ENCODE measurements at places on chromosomes 12 and 14.
A peak's percentile ranks its signal among the peaks of the same experiment; 100 is the strongest.

- DNase-seq: no peak
Measured at GRCh38 chr12:63325757-63326156, 174.8 kb upstream of the AVPR1A start.

DNA sequence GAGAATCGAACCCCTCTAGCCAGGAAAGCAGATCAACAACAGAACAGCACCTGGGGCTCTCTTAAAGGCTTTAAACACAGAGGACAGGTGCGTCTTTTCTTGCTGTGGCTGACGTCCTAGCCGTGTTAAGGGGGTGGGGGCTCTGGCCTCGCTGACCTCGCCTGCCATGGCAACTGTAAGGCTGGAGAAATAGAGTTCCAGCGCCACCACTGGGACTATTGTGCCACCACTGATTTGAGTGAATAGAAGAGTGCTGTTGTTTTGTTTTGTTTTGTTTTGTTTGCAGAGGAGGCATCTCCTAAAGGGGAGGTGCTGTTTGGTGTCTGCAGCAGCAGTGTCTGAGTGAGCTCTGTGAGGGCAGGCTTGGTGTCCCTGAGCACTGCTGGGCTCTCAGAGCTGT lies 34.2 kb upstream of the PRMT8 start:
- DNase-seq: no peak

DNA sequence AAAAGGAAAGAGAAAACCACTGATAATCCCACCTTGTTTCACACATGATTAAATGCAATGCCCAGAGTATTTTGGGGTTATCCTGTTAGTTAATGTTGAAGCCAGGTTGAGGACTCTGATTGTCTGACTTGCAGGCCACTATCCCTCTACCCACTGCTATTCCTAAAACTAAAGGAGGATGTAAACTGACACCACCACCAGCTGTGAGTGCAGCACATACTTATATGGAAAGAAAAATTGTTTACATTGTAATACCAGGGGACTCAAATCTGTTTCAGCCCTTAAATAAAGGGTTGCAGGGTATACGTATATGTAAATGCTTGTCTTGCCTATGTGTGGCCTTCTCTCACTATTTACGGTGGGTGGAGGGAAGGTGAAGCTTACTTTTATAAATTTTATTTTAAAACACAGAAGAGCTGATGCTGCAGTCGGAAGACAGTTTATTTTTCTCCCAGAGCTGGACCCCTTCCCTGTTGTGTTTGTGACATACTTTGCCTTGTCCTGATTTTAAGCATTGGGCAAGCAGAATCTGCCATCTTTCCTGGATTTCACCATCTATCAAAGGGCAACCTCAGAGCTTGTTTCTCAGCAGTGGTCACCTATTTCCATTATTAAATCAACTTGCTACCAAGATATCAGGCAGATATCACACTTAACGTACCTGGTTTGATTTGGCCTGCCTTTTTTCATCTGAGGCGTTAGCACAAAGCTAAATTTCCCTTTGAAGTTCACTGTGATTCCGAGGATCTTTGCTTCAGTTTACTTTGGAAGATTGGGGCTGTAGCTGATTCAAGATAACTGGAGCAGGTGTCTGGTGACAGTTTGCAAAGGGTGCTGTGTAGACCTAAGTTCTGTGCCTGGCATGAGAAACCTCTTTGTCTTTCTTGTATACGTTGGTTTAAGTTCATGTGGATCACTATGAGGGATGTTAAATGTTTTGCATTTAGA lies 25.2 kb downstream of the DAAM1 start:
- DNase-seq: no peak

- no peak for DNase-seq
Measured at GRCh38 chr14:60670989-60671388, 21.7 kb upstream of the SIX1 start.

GRCh38 chr14:104239861-104240301 lies 101.5 kb downstream of the KIF26A start:
- DNase-seq: peak; percentile 15

- no peak for DNase-seq
Measured at GRCh38 chr12:62748941-62749468, 185.9 kb downstream of the PPM1H start.

DNA sequence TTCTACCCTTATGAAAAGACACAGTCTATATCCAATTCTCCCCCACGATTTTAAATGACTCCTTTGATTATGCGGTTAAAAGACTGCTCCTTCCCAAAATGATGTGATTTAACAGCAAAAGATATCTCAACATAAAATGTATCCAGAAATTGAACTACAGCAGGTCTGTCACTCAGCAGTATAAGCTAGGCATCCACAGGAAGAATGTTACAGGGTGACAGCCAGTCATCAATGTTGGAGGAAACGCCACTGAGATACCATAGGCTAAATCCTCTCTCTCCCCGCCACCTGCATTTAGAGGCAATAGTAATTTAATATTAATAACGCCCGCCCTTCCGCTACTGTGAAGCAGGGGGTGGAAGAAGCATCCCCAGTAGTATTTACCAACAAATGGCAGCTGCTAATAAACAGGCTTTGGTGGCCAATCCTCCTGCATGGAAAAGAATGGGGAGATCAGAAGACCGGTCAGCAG lies 613 bp downstream of the RECQL start:
- DNase-seq: no peak

DNA sequence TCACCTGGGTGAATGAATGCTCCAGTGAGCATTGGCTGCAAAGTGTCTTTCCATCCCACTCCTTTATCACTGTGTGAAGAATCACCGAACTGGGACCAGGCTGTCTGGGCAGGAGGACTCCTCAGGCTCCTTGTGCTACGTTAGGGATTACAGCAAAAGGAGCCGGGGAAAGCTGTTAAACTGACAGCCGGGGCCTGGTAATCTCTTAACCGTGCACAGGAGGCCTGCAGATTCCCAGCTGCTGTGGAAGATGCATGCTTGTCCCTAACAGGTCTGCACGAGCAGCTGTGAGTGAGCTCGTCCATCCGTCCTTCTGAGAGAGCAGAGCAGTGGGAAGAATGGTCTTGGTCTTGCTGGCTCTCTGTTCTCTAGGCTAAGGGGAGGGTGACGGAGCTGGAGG lies 231.5 kb downstream of the AACS start:
- no peak for DNase-seq

- DNase-seq: no peak
Measured at GRCh38 chr12:69099201-69099837, 140.1 kb upstream of the CPSF6 start.

GRCh38 chr14:60736494-60736893 lies 1.9 kb downstream of the MNAT1 start:
- no peak for DNase-seq

GRCh38 chr12:112121780-112122565 lies 3.4 kb upstream of the TRAFD1 start:
- no peak for DNase-seq

DNA sequence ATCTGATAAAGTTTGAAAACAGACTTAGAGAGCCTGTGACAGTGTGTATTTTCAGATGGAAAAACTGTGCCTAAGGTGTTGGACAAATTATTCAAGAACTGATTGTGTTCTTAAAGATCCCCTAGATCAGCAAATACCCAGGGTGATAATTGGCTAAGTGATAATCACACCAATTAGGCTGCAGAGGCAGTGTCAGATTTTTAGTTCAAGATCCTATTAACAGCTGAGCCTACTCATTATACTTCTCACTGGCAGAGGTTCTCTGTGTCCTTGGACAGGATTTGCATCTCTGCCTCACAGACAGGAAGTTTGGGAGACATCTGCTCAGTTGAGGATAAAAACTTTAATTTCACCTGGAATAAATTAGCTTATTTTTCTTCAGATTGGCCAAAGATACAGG lies 4.3 kb upstream of the FGD4 start:
- DNase-seq: no peak

GRCh38 chr12:124308741-124309140 lies 13.8 kb downstream of the RFLNA start:
- no peak for DNase-seq

DNA sequence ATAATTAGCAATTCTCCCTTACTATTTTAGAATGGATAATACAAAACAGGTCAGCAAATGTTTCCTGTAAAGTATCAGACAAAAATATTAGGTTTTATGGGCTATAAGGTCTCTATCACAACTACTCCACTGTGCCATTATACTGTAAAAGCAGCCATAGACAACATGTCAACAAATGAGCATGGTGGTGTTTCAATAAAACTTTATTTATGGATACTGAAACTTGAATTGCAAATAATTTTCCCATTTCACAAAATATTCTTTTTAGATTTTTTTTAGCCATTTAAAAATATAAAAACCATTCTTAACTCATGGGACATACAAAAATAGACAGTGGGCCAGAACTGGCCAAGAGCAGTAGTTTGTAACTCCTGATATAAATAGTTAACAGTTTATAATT lies 15.4 kb downstream of the RECQL start:
- no peak for DNase-seq

DNA sequence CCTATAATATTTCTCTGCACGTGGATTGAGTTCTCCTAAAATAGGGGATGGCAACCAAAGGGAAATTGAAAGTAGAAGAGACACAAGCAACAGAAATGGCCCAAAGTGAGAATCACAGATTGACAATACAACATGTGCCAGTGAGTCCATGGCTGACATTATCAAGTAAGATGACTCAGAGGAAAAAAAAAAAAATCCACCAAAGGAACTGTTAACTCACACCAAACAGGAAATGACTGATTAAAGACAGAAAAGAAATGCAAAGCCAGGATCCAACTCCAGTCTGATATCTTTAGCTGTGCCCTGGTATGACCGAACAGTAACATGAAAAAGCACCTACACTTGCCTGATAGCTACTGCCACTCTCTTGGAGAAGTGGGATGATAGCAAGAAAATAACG lies 485.0 kb downstream of the PRKD1 start:
- no peak for DNase-seq

DNA sequence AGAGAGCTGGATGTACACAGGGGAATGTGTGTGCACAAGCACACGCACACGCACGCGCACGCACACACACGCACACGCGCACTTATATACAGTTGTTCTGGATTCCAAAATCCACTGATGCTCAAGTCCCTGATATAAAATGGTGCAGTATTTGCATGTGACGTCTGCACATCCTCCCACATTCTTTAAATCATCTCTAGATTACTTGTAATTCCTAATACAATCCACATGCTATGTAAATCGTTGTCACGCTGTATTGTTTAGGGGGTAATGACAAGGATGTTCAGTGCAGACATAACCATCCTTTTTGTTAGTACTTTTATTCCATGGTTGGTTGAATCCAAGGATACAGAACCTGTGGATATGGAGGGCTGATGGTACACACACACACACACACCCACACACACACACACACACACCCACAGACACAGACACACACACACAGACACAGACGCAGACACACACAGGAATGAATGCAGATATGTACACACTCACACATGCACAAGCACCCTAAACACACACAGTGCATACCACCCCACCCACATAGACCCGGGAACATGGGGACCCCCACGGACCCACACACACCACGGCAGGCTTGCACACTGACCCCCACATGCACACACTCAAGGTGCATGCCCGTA lies 188.5 kb upstream of the PRMT8 start:
- no peak for DNase-seq

DNA sequence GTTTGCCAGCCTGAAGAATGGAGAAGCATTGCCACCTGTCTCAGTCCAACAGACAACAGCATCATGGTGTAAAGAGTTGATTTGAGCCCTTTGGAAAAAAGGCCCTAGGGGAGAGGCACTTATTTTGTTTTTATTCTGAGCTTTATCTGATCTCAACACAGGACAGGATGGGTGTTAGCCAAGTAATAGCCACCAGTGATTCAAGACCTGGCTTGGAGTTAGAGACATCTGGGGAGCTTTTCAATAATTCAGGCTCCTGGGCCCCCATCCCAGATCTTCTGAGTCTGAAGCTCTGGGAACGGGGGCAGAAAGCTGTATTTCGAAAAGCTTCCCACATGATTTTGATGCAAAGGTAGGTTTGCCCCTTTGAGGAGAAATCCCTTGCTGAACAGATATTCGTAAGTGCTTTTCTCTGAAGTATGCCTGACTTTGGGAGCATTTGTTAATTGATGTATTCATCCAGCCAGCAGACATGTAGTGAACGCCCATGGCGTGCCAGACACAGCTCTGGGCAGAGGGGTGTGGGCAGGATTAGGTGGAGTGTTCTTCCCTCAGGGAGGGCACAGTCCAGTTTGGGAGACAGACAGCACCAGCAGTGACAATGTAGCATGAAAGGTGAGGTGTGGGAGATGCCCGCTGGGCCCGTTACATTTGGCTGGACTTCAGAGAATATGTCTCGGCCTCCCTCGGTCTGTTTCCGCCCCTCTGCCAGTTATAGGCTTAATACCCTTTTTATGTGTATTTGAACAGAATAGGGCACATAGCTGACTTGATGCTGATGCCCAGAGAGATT lies 72.5 kb downstream of the TSPAN9 start:
- no peak for DNase-seq

GRCh38 chr14:104265918-104266630 lies 127.7 kb downstream of the KIF26A start:
- no peak for DNase-seq

DNA sequence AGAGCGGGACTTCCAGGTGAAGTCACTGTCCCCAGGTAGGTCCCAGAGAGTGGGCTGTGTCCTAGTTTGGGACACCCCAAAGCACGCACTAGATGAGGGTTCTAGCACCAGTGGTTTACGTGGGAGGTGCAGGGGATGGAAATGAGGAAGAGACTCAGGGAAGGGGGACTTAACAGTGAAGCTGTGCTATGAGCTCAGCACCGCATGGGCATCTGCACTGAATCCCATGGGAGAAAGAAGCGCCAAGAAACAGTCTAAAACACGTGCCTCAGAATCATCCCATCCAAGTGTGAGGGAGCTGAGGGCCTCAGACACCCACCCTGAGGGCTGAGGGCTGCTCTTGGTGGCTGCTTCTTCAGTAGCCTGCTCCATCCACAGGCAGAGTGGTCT lies 71.5 kb upstream of the ZFP36L1 start:
- no peak for DNase-seq

- DNase-seq: no peak
Measured at GRCh38 chr12:96549341-96549740, 60.0 kb downstream of the CFAP54 start.

- no peak for DNase-seq
Measured at GRCh38 chr12:86959766-86960458, 703.7 kb upstream of the MGAT4C start.

DNA sequence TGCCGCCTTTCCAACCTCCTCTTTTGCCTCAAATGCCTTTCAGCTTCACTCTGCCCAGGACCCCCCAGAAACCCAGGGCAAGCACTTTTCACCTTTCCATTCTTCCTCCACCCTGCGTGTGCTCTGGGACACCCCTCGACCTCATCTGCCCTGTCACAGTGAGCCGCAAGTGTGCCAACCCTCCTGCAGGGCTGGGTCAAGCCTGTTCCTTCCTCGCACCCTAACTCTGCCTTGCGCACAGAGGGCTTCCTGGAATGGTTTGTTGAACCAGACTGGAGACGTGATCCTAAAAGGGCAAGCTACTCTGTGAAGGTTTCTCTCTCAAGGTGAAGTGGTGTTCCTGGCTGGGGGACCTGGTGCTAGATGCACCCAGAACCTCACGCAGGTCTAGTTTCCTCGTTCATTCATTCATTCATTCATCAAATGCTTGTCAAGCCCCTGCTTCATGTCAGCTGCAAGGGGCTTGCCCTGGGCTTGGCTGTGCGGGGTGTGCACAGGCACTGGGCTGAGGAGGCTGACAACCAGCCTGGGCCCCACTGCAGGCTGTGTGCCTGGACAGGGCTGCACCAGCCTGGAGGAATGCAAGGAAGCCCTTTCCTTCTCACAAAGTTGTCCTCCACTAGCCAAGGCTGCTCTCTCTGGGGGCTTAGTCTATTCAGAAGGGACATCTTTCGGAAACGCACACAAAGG lies 187.2 kb downstream of the CALM1 start:
- no peak for DNase-seq

Measured in progenitor cell of endocrine pancreas (in vitro differentiated cells).